D721Med (cell line): ENCODE measurements at places on chromosomes 5 and 9.

DNA sequence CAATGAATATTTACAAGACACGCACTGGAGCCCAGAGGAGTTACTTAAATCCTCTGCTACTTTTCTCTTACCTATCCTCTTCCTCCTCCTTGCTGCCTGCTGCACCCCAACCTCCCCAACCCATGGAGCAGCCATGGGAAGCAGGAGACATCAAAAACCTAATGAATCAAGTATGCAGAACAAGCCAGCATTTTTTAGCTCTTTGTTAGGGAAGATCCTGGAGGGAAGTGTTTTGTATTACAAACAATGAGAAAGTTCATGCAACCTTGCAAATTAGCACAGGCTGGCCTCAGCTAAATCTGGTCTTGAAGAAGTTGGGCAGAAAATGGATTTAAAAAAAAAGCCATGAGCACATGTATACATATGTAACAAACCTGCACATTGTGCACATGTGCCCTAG is 498.8 kb downstream of the KIF4B start:
- no peak for DNase-seq

DNA sequence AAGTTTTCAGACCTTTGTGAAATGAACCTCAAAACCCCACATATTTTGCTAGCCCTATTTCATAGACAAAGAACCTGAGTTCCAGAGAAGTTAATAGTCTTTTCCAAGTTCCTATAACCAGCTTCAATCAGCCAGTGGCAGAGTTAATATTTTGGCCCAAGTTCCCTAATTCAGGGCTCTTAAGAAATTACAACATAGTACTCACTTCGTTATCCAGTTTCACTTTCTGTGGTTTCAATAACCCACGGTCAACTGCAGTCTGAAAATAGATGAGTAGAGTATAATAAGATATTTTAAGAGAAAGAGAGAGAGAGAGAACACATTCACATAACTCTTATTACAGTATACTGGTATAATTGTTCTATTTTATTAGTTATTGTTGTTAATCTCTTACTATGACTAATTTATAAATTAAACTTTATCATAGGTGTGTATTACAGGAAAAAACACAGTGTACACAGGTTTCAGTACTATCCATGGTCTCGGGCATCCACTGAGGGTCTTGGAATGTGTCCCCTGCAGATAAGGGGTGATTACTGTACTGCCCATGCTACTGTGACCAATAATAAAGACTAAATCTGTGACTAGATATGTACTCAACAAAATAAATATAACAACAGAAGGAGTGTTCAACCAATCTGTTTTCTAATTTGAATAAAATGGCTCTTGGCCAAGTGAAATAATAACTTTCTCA is 9.3 kb upstream of the MYOT start:
- DNase-seq = no peak

DNA sequence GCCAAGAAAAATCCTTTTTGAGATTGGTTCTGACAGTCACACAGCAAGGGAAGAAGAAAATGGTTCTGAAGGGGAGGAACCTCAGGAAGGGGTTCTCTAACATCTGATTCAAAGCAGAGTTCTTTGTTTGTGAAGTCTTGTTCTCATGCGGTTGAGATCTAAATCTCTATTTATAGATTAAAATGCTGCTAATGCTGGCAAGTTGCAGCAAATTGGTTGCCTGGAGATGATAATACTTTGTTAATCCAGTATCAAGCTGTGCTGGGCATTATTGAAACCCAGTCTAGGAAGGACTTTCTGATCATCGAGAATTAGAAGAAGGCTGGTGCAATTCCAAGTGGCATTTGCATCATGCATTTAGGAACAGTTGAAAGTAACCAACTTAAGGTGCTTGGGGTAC is 34.0 kb upstream of the SLC28A3 start:
- DNase-seq = no peak

- peak; percentile 62 for DNase-seq
These were observed 29.1 kb downstream of the FRMPD1 start for GRCh38 chr9:37679649-37680402.

DNA sequence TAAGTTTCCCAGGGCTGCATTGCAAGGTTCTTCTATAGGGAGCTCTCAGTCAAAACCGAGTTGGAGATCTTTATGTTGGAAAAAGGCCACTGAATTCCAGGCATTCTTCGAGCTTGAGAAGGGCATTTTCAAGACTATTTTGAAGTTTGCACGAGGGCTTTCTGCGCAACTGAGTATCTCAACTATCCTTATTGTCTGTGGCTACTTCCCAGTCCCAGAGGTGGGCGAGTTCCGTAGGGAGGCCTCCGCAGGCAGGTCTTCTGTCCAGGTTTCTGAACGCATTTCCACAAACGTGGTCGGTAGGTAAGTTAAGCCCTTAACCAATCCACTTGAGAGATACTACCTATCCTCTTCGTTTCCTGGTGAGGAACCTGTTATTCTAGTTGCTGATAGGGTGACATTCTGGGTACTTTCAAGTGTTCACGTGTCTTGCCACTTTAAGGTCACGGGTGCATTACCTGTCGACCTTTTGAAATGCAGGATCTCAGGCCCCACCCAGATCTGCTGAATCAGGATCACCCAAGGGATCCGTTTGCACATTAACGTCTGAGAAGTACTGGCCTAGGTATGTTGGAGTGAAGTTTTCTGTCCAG is 51.4 kb upstream of the TJP2 start:
- no peak for DNase-seq

GRCh38 chr9:2087500-2088313 is 72.6 kb downstream of the SMARCA2 start:
- no peak for DNase-seq

- DNase-seq = no peak
These were observed 189.9 kb downstream of the ACER2 start for GRCh38 chr9:19598722-19599121.

DNA sequence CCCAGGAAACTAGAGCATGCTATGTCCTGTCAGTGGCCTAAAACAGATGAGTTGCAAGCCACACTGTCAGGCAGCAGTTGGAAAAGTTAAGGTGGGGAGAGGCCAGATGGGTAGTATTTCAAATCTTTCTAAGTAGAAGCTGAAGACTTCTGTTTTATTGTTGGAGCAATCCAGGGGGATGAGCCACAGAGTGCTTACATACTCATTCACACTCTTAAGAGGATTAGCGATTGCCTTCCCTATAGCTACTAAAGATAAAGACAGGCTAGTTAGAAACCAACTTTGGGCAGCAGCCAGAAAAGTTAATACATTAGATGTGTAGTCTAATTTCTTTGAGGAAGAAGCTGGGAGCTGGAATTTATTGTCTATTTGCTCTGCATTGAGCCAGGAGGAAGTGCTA is 61.7 kb upstream of the ELAVL2 start:
- no peak for DNase-seq

- no peak for DNase-seq
These were observed 55.0 kb downstream of the OXCT1 start for GRCh38 chr5:41815261-41815660.

DNA sequence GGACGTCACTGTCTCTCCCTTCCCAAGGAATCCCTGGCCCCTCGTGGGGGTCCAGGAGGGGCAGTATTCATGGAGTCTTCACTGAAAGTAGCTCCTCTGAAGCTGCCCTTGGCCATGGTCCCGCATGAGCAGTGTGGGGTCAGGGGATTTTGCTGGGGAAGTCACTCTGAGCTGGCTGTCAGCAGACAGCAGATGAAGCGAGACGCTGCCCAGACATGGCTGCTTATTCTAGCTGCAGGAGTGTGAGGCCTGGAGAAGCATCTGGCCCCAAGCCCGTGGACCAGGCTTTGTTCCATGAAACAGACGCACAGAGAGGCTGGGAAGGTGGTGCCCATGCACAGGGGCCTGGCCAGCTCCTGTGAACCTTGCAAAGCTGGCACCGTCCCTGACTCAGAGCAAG is 21.5 kb upstream of the ASS1 start:
- no peak for DNase-seq

DNA sequence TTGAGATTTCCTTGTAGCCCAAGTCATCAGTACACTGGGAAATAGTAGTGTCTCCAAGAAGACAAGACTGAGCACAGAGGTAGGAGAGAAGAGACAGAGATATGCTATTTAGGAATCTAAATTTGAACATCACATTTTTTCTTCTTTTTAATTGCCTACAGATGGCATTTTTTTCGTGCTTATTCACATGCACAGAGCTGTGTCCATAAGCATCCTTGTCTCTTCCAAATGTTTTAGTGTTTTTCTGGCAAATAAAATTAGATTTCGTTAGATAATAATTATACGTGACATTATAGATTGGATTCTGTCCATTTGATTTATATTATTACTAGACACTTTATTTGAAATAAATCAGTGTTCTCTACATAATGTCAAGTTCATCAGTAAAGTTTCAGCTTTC is 80.9 kb downstream of the PRR16 start:
- DNase-seq = no peak

GRCh38 chr5:171770153-171770552 is 15.5 kb upstream of the SMIM23 start:
- no peak for DNase-seq

- DNase-seq = no peak
These were observed 358.2 kb upstream of the TLE4 start for GRCh38 chr9:79213417-79214125.

DNA sequence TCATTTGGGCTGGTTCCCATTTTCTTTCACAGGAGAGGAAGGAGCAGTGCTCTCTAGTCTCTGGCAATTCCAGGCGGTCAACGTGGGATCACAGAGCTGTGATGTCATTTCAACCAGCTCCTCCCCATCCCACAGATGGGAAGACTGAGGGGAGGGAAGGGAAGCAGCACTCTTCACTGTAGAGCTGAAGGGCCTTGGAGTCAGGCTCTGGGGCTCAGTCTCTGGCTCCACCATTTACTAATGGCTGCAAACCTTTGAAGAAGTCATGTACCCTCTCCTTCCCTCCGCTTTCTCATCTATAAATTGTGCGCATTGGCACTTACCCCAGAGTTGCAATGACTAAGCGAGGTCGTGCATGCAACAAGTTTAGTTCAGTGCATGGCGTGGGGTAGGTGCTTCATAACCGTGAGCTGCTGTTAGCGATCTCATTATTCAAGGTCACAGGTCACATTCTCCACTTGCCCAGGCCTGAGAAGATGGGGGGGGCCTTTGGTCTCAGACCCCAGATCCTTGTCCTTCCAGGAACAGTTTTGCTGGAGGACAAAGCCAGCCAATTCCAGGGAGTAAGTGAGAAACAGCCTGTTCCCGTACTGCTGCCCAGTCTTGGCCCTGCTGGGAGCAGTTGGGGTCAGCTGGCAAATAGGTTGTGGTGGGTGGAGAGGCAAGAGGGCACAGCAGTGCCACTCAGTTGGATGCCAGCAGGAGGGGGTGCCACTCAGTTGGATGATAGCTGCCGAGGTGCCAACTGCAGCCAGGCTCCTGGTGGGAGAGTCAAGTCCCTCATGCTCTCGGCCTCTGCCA is 136.7 kb downstream of the RGS3 start:
- no peak for DNase-seq

DNA sequence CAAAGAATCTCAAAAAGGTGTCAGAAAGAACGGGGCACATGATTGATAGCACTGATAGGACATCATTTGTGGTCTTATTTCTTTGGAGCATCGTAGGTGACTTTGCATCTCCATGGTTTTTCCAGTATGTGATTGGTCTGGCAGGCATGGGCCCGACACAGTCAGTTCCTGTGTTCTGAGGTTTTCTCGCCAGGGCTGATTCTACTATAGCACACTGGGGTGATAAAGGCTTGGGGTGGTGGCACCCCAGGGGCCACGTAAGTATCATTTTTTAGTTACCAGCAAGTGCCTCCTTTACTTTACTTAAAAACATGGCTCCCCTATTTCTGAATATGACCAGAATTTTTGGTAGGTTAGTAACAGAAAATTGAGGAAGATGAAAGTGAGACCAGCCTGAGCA is 202.7 kb downstream of the RFK start:
- DNase-seq = no peak

DNA sequence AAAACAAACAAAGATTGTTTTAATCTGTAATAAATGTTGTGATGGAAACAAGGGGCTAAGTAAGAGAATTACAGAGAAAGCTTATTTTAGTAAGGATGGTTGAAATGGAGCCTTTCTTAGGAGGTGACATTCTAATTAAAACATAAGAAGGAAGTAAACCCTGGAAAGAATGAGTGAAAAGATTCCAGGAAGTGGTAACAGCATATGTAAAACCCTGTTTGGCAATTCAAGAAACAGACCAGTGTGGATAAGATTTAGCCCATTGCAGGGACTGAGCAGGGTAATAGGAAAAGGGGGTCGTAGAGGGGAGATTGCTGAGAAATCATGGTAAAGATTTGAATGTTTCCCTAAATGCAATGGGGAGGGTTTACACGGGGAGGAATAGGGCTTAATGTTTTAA is 21.6 kb upstream of the PIP5K1B start:
- DNase-seq = no peak

DNA sequence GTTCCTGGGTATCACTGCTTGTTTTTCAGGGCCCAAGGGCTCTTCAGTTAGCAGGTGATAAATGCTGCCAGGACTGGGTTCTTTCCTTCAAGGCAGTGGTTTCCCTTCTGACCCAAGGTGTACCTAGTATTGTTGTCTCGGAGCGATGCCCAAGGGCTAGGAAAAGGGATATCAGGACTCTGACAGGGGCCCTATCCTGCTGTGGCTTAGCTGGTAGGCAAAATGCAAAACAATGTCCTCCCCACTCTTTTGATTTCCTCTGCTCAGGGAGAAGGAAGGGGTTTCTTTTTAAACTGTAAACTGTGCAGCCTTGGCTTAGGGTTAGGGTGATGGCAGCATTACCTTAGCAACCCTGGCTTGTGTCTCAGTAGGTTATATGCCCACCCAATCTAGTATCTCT is 508.8 kb upstream of the CTNND2 start:
- DNase-seq = no peak

DNA sequence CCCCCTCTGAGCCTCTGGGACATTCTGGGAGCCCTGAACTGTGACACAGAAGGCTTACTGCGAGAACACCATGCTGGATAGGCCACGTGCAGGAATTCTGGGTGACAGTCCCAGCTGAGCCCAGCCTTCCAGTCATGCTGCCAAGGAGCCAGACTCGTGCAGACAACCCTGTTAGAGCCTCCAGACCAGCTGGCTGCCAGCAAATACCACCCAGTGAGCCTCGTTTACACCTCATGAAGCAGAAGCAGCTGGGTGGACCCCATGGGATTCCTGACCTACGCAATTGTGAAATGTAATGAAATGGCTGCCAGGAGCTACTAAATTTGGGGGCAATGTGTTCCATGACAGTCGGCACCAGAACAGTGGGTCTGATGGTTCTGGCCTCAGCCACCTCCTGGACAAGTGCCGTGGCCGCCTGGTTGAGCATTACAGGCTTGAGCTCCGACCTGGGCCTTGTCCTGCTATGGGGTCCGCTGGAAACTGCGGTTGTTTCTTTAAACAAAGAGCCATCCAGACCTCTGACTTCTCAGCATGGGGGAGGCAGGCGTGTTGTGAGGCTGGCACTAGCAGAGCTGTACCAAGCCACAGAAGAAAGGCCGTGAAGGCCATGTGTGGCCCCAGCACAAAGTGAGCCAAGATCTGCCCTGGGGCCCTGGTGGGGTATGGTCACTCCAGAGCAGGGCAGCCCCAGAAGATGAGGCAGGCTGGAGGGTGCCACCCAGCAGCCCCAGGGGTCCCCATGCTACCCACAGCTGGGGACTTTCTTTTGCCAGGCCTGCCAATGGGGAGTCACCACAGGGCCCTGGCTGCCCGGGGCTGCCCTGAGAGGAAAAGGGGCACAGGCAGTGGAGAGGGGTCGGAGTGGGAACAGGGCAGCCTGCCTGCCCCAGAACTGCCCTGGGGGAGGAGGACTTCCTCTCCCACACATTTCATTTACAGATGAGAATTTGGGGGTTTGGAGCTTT is 19.3 kb upstream of the RXRA start:
- DNase-seq = no peak
